ENCODE measurements at places on chromosomes 7 and 10.

- no peak for DNase-seq
Observed at GRCh38 chr10:27678166-27678565, 67.5 kb downstream of the MKX start.

DNA sequence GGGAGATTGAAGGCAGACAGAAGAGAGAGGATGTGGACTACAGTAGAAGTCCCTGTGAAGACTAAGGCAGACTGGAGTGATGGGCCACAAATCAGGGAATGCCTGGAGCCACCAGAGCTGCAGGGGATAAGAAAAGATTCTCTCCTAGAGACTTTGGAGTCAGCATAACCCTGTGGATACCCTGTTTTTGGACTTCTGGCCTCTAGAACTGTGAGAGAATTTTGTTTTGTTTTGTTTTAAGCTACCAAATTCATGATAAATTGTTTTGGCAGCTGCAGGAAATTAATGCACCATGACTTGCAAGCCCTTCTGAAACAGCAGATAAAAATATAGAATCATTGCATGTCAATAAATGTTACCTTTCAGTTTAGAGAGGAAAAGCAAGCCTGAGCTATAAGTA lies 41.3 kb downstream of the INHBA start:
- DNase-seq = no peak

GRCh38 chr10:71075086-71075758 lies 137.1 kb upstream of the UNC5B start:
- peak; percentile 8 for DNase-seq

- no peak for DNase-seq
Observed at GRCh38 chr10:116985611-116986010, 19.4 kb downstream of the SHTN1 start.

GRCh38 chr7:129514683-129515082 lies 12.4 kb downstream of the SMKR1 start:
- DNase-seq = no peak
